Suppressor macrophage (primary cell): ENCODE measurements at places on chromosomes 3 and 15.

DNA sequence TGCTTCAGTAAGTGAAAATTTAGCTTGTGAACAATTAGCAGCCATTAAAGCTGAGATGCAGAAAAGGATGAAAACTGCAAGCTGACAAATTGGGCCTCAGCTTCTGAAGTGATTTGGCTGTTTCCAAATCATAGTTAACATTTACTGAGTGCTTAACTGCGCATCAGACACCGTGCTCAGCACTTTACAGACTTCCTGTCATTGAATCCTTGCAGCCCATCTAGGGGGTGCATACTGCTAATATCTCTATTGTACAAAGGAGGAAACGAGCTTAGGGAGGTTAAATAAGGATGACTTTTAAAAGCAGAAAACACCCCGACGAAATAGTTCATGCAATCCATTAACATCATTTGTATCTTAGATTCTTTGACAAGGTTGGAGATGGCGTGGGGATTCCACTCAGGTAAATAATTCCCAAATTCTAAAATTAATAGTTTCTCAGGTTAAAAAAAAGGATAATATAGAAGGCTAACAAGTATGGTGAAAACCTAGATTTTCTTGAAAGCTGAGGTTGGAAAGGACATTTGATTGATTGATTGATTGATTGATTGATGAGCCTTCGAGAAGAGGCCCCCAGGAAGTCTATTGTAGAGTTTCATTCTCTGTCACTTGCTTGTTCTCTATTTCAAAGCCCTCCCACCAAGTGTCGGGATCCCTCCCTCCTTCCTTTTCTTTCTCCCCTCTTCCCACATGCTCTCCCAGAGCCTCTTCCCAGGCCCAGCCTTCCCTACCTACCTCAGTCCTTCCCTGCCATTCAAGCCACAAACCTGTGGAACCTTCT is 23.5 kb upstream of the EPHB3 start:
- DNase-seq: no peak

DNA sequence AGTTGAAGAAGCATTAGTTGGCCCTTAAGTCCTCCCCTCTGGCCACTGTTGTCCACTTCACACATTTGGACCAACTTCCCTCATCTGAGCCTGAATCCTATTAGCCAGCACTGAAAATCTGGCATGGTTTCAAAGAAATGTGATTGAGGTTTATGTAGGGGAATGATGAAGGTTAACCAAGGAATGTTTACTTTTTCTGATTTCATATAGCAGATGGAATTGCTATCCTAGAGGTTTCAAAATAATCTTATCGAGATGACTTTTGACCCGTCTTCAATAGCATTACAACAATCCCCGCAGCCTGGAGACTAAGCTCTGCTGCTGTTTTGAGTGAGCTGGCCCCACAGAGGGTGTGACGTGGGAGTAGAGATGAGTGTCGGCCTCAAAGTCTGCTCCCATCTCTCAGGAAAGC is 200.8 kb upstream of the IL12A start:
- DNase-seq: no peak

DNA sequence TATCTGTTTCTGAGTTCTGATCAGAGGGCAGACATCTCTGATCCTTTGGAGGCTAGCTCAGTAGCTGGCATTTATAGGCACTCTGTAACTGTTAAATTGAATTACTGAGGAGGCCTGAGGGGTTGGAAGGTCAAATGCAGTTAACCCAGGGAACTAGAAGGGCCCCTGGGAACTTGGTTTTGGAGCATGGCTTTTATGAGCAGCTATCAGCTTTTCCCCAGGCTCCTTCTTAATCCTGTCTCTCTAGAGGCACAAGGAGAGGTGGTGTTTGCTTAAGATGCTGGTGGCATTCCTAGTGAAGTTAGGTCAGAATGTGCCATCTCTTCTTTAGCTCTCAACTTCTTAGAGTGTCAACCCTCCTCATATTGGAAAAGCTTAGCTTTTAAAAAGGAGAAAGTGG is 128.9 kb downstream of the LPP start:
- no peak for DNase-seq

DNA sequence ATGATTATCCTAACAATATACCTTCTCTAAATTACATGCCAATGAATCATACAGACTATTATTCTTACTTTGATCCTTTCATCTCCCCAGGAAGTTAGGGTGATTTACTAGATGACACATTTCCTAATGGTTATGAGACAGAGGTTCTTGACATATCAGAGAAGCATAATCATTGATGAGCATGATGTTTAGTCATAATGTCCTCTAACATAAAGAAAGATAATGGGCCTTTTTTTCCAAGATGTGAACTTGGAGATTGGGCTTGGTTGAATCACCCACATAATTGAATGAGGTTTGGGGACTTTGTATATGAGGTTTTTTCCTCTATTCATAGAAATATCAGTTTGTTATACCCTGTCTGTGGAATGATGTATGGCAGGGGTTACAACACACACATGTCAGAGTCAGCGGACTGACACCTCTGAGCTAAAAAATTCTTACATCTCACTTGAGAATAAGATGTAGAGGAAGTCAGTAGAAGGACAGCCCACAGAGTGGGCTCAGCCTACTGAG is 69.7 kb upstream of the DCBLD2 start:
- DNase-seq: no peak

DNA sequence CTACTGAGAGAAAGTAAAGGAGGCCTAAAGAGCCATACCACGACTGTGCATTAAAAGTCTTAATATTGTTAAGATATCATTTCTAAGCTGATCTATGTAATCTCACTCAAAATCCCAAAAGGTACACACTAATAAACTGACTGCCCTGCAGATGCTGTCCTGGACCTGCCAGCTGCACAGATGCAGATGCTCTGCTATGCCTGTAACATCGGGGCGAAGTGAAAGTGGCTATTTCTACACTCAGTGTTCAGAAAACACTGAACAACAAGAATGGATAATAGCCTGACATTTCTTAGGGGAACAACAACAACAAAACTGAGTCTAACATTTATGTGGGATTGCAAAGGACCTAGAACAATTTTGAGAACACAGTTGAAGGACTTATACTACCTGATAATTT is 31.9 kb downstream of the RAD18 start:
- no peak for DNase-seq

DNA sequence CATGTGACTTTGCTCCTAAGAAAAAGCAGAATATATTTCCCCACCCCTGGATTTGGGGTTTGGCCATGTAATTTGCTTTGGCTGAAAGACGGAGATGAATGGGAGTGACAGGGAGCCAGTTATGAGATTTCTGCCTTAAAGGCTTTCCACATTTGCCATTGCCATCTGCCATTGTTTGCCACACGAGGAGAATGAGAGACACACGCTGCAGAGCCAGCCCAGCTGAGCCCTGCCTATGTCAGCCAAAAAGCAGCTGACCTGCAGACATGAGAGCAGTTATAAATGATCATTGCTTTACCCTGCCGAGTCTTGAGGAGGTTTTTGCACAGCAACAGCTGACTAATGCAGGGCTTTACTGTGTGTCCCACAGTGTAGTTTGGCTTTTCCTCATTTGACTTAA is 40.6 kb upstream of the RFTN1 start:
- DNase-seq: no peak

DNA sequence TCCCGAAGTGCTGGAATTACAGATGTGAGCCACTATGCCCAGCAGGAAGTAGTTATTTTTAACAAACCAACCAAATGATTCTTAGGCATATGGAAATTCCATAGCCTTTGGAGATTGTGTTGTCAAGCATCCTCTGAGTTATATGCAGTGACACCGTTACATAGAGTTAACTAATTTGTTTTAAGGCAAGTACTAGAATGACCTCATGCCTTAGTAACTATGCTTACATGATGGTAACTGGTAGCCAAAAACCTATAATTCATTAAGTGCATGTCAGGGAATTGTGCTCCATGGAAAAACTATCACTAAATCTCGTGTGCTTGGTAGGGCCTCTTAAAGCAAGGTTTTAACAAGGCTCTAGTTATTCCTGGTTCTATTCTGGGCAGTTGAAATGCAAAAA is 392.8 kb downstream of the TUSC7 start:
- DNase-seq: no peak

- DNase-seq: no peak
Observed at GRCh38 chr3:115918900-115919299, 295.6 kb downstream of the GAP43 start.

- peak; percentile 15 for DNase-seq
Observed at GRCh38 chr15:68440136-68440535, 8.2 kb upstream of the ITGA11 start.

DNA sequence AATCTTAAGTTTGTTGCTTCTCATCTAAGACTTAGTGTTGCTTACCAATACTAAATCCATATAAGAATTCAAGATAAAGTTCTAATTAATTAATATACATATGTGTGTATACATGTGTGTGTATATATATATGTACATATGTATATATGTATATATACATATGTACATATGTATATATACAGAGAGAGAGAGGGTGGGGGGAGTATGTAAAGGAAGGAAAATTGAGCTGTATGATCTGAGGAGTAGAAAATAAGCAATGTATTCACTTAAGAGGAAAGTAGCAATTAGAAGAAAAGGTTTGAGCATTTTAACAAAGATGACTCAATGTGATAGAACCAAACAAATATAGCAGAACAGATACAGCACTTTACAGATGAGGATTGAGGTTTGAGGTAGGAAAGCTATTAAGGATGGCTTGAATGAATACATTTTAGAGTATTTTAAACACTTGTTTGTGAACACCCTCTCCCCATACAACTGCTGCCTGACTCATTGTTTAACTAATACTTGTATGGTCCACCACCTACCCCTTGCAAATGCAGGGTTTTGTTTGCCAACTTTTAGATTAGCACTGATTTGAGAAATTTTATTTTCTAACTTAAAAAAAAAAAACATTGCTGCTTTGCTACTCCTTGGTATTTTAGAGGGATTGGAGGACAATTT is 681.1 kb upstream of the CADM2 start:
- no peak for DNase-seq

DNA sequence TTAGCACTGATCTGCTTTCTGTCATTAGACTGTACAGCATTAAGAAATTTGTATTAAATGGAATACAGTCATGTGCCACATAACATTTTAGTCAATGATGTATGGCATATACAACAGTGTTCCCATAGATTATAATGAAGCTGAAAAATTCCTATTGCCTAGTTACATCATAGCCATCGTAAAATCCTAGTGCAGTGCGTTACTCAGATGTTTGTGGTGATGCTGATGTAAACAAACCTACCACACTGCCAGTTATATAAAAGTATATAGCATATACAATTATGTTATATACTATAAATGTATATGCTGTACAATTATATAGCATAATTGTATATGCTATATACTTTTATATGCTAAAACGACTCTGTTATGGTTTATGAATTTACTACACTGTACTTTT is 41.7 kb downstream of the APH1B start:
- DNase-seq: no peak

DNA sequence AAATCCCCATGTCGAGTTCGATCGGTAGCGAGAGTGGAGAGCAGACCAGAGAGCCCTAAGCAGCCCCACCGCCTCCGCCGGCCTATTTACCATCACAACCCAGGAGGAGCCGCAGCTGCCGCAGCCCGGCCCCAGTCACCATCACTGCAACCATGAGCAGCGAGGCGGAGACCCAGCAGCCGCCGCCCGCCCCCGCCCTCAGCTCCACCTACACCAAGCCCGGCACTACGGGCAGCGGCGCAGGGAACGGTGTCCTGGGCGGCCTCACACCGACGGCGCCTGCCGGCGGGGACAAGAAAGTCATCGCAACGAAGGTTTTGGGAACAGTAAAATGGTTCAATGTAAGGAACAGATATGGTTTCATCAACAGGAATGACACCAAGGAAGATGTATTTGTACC is 89.5 kb upstream of the TPM1 start:
- no peak for DNase-seq

- no peak for DNase-seq
Observed at GRCh38 chr3:138717348-138717747, 108.8 kb downstream of the FAIM start.

GRCh38 chr3:157058392-157059071 is 101.4 kb downstream of the CCNL1 start:
- DNase-seq: no peak

DNA sequence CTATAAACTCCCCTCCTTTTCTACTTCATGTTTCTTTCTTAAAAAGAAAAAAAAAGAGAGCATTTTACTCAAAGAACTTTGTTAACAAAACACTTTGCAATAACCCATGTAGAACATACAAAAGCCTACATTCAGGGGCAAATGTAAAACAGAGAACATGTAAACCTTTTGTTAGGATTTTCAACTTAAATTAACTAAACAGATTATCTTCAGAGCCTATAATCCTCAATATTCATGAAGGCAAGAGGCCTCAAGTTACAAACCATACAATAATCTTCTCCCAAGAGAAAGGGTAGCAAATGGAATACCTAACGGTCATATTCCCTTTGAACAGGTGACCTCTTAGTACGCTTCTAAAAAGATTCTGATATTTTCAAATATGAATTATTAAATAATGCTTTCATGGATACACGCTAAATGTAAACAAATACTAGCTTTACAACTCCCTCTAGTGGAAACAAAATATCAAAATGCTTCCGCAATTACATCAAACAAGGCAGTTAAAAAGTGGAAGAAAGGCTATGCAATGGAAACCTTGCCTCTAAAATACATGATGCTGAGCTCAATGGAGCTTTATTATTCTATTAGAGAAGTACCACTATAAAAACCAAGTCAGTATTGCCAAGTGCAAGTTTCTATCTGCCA is 9.9 kb downstream of the CEP152 start:
- DNase-seq: peak; percentile 68

DNA sequence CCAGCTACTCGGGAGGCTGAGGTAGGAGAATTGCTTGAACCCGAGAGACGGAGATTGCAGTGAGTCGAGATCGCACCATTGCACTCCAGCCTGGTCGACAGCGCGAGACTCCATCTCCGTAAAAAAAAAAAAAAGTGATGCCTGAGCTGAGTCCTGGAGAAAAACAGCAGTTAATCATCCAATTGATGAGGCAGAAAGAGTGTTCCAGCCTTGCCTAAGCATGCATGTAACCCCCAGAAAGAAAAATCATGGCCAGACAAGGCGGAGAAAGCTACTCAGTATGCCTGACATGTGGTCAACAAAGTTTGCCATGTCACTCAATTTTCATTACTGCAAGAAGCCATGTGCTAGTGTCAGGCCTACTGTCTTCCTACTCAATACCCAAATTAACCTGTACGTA is 593.1 kb upstream of the MDFIC2 start:
- no peak for DNase-seq

DNA sequence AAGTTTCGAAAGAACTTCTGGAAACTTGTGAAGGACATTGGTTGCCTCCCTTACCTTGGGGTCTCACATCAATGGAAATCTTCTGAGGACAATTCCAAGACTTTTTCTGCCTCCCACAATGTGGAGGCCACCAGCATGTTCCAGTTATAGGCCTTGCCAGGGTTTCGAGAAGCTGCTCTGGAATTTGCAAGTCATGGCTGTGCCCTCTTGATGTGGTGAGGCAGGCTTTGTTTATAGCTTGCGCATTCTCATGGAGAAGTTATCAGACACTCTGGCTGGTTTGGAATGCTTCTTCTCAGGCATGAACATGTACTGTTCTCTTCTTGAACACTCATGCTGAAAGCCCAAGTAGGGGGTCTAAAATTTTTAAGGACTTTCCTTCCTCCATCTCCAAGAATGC is 4.1 kb downstream of the CXCR6 start:
- no peak for DNase-seq

- peak; percentile 71 for DNase-seq
Observed at GRCh38 chr3:128077202-128077624, 25.0 kb downstream of the SEC61A1 start.
